HFF-Myc (cell line): ENCODE measurements at places on chromosomes 4 and X.

- no peak for DNase-seq
Measured at GRCh38 chrX:31483336-31483735, 411.5 kb upstream of the FTHL17 start.

- peak; percentile 64 for DNase-seq
Measured at GRCh38 chr4:118968005-118968404, 79.4 kb downstream of the SYNPO2 start.

DNA sequence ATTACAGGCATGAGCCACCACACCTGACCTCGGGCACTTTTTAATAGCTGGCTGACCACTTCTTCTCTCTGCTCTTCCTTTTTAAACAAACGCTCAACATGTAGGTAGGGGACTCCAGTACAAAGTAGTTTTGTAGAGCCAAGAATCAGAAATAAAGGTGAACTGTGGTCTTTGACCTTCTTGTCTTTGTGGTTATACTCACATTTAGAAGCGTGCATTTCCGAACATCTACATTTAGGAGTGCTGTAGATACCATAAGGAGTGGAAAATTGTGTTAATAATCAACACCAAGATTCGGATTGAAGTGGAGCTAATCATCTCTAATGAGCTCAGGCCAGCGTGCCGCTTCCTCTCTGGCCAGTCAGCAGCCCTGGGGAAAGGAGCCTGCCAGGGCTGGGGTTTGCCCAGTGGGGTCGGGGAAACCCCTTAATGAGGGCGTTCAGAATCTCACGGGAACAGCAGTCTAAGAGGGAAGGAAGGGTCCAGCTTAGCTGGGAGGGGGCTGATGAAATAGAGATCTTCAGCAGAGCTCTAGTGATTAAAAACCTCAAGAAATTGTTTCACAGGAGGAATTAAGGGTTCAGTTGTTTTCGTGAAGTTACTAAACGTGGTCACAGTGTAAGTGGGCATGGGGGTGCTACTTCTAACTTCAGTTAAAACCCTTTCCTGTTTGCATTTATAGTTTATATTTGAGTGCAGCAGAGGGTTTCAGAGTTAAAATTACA lies 81.2 kb downstream of the GAB1 start:
- DNase-seq = no peak

GRCh38 chr4:79467246-79467932 lies 59.4 kb upstream of the GK2 start:
- no peak for DNase-seq

GRCh38 chr4:15717086-15717485 lies 14.2 kb downstream of the BST1 start:
- DNase-seq = no peak

DNA sequence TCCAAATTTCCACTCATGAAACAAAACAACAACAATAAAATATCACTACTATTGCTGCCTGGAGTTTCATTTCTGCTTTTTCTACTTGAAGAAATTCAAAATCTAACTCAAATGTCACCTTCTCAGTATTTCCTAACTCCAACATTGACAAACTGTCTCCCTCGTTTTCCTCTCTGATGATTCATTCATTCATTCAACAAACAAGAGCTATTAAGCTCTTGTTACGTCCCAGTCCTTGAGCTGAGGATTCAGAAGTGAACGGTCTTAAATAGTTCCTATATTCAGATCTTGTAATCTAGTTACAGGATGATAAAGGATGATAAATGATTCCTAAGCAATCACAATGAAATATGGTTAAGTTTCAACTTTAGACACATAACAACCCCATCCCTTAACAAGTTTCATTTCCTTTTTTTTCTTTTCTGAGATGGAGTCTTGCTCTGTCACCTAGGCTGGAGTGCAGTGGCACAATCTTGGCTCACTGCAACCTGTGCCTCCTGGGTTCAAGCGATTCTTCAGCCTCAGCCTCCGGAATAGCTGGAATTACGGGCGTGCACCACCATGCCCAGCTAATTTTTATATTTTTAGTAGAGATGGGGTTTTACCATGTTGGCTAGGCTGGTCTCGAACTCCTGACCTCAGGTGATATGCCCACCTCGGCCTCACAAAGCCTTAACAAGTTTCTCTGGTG lies 1.7 kb downstream of the SLC9B2 start:
- DNase-seq = no peak

- no peak for DNase-seq
Measured at GRCh38 chr4:39613093-39613656, 25.5 kb downstream of the SMIM14 start.

DNA sequence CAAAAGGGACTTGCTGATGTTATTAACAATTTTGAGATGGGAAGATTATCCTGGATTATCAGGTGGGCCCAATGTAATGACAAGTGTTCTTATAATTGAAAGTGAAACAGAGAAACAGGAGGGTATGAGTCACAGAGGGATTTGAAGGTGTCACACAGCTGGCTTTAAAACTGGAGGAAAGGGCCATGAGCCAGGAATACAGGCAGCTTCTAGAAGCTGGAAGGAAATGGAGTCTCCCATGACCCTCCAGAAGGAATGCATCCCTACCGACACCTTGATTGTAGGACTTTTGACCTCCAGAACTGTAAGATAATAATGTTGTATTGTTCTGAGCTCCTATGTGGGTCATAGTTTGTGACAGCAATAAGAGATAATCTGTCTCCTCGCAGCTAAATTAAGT lies 98.0 kb upstream of the STIM2 start:
- no peak for DNase-seq

DNA sequence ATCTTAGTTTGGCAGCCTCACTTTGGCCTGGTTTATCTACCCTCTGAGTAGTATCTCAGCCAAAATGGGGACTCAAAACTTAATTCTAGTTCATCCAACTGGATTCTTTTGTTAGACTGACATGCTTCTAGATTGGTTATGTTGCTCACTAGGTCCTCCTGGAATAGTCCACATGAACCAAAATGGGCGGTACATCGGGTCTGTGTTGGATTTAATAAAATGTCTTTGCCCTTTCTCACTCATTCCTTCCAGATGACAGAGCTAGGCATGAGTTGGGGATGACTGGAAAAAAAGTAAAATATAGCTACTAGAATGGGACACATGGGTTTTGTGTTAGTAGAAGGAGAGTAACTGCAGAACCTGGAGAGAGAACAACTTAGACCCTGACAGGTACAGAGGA lies 247.9 kb downstream of the CCSER1 start:
- DNase-seq = no peak

GRCh38 chrX:32745323-32745722 lies 466.0 kb downstream of the DMD start:
- DNase-seq = no peak

GRCh38 chrX:133350751-133351150 lies 64.5 kb downstream of the GPC4 start:
- DNase-seq = no peak

- no peak for DNase-seq
Measured at GRCh38 chr4:168708108-168708507, 211.3 kb downstream of the PALLD start.

DNA sequence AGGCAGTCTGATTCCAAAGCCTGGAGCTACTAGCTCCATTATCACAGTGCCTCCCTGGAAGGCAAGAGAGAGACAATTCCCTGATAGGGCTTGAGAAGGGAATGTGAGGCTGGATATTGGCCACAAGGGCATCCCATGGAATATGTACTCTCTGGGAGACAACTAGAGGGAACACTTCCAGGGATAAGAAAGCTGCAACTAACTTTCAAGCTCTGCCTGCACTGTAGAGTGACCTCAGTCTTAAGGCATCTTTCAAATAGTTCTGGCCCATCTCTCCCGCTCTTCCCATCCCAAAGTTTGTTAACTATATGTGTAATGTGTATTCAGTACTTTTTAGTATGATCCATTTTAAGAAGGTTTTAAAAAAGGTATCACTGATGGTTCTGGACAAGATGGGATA lies 13.1 kb upstream of the RNF212 start:
- no peak for DNase-seq

GRCh38 chr4:156185514-156186055 lies 231.9 kb upstream of the CTSO start:
- no peak for DNase-seq

GRCh38 chr4:76806346-76806745 lies 91.6 kb downstream of the SOWAHB start:
- no peak for DNase-seq

- DNase-seq = no peak
Measured at GRCh38 chrX:107683124-107683895, 55.0 kb downstream of the PRPS1 start.

- DNase-seq = no peak
Measured at GRCh38 chr4:19927381-19927780, 324.3 kb upstream of the SLIT2 start.

DNA sequence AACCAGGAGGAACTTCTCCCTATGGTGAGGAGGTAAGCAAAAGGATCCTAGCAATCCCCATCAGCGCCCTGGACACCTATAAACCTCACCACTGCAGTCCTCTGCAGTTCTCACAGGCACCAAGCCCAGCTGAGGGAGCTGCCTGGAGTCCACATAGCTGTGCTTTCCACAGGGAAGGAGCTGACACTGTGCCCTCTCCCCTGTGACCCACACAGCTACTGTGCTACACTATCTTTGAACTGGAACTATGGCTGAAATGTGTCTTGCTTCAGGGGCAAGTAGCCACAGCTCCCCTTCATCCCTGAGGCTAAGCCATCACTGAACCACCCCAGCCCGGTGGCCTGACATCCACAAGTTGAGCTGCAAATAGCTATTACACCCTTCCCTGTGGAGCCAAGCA lies 208.5 kb upstream of the RPL34 start:
- no peak for DNase-seq

- no peak for DNase-seq
Measured at GRCh38 chr4:184324939-184325477, 107.3 kb upstream of the ENPP6 start.

GRCh38 chrX:38974542-38974941 lies 173.3 kb downstream of the MID1IP1 start:
- no peak for DNase-seq
